ENCODE measurements at places on chromosomes 5 and 9.
A peak's percentile ranks its signal among the peaks of the same experiment; 100 is the strongest.

DNA sequence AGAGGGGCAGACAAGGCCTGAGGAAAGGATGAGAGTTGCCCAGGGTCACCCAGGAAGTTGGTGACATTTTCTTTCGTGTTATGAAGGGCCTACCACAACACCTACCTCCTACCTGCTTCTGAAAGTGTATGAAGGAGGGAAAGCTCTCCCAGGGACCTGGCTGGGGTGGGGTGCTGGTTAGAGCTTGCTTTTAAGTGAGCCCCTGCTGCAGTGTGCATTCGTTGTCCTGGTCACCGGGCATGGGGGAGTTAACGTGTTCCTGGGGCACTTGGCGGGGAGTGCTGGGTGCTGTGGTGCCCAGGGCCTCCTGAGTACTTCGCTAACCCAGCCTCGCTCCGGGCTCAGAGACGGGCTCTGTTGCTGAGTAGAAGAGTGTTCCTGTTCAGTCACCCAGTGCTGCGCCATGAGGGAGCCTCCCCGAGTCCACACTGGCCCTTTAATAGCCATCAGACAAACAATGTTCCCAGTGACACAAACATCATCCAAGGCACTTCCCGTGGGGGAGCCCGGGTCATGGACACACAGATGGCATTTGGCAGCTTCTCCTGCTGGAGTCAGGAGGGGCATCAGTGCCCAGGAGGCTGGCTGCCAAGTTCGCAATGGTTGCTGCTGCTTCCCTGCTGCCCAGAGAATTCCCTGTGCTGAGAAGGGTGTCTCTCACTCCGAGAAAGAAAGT lies 85.7 kb downstream of the AMBP start:
- DNase-seq = no peak

GRCh38 chr9:21994556-21995005 lies at the start of gene CDKN2B-AS1:
Gene CDKN2B-AS1, plus strand, starts transcription at chr9:21994791.
- peak; percentile 45 for DNase-seq

- no peak for DNase-seq
Observed at GRCh38 chr9:13282998-13283397, 3.5 kb upstream of the MPDZ start.

GRCh38 chr9:136321561-136321960 lies 5.8 kb upstream of the GPSM1 start:
- no peak for DNase-seq

GRCh38 chr9:69076550-69076949 lies 41.0 kb downstream of the FXN start:
- no peak for DNase-seq

DNA sequence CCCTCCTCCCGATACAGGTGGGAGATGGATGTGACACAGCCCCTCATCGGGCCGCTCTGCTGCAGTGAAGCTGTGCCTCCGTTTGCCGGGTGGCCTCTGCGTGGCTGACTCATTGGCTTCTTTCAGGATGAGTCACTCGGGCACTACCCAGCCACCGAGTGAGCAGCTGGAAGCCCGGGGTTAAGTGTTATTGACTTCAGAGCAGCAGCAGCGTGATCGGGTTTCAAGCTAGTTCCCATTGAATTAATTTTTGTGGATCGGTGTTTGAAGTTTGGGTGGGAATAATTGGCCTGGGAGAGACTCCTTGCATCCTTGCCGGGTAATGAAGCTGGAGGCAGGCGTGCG lies 266.4 kb upstream of the IRX4 start:
- DNase-seq = no peak

Measured in stimulated activated naive CD8-positive, alpha-beta T cell treated with anti-CD3 and anti-CD28 coated beads, Interleukin-15, amount 100 ng/mL, for 72 hours (primary cell).